GM04504 (cell line): ENCODE measurements at places on chromosomes 7 and 10.

DNA sequence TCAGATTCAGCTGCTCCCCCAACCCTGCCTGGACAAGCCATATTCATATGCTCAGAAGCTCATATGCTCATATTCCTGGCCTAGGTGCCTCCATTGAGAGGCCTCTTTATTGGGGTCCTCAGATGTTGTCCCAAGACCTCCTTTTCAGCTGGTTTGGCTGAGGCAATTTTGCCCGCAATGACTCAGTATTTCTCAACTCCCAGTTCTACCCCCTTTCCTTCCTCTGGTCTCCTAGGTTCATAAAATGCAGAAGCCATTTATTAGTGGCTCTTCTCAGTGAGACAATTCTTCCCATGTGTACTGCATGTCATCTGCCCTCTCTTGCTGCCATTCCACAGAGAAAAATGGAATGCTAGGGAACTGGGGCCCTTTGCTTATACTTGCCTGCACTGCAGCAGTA lies 110.7 kb downstream of the INHBA start:
- no peak for DNase-seq

- DNase-seq: peak; percentile 76
Measured at GRCh38 chr10:31034098-31034909, 2.6 kb upstream of the ZNF438 start.

GRCh38 chr7:80729591-80730320 lies 91.3 kb downstream of the CD36 start:
- DNase-seq: peak; percentile 71

- peak; percentile 94 for DNase-seq
Measured at GRCh38 chr10:89278034-89278535, 23.8 kb upstream of the IFIT2 start.

- DNase-seq: no peak
Measured at GRCh38 chr7:90320418-90320800, 695 bp downstream of the FAM237B start.

DNA sequence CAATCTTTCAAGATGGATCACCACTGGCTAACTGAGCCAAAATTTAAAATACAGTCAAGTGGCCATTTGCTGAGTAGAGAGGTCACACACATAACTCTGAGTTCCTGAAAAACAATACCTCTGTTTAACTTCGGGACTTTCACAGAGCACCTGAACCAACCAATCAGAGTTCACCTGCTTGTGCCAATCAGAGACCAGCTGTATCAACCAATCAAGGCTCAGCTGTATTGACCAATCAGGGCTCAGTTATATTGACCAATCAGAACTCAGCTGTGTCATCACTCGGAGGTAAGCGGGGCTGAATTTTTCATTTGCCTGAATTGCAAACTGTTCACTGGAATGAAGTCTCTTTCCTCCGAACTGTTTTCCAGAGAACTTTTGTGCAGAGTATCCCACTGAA lies 10.0 kb upstream of the CPXM2 start:
- no peak for DNase-seq
